ENCODE measurements at places on chromosomes 16 and 17. TPM values are rescaled to one million over a fixed set of nuclear protein-coding genes. Genes with fewer than 3 reads are reported as not detected.
A peak's percentile ranks its signal among the peaks of the same experiment; 100 is the strongest.

DNA sequence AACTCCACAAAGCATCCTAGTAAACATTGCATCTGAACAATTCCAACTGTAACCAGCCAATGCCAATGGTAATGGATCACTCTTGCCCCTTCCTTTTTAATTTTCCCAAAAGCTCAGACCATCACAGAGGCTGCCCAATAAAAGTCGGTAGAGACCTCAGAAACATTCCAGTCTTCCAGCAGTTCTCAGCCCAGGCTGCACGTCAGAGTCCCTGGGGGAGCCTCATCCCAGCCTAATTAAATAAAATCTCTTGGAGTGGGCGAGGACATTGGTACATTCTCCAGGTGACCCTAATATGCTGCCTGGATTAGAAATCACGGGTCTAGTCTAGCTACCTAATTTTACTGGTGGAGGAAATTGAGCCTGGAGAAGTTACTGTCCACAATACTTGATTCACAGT lies 117.1 kb upstream of the MYOCD start:
- peaks cover 2% of the 10 kb centered on the region for H3K36me3 ChIP-seq
- H3K27ac ChIP-seq, result peak overlapping the region; percentile 91
- H3K27me3 ChIP-seq, result no peaks in the 10 kb centered on the region

GRCh38 chr16:50765260-50765659 lies 23.4 kb downstream of the CYLD start:
- no peak overlapping the region for H3K4me3 ChIP-seq
- H3K27ac ChIP-seq, result no peak overlapping the region
- peaks cover 47% of the 10 kb centered on the region for H3K36me3 ChIP-seq
- DNase-seq, result no peak
- peaks cover 11% of the 10 kb centered on the region for H3K4me1 ChIP-seq

- no peak overlapping the region for H3K27ac ChIP-seq
- DNase-seq, result peak; percentile 70
- no peak overlapping the region for H3K4me3 ChIP-seq
- H3K4me1 ChIP-seq, result no peaks in the 10 kb centered on the region
- no peaks in the 10 kb centered on the region for H3K36me3 ChIP-seq
Observed at GRCh38 chr16:73483076-73483791, 435.3 kb upstream of the ZFHX3 start.

GRCh38 chr16:66899945-66900710 lies 18.6 kb downstream of the CDH16 start:
- no peaks in the 10 kb centered on the region for H3K36me3 ChIP-seq
- peak overlapping the region; percentile 52 for H3K27ac ChIP-seq
- H3K27me3 ChIP-seq, result no peaks in the 10 kb centered on the region
- peaks cover 16% of the 10 kb centered on the region for H3K4me1 ChIP-seq

DNA sequence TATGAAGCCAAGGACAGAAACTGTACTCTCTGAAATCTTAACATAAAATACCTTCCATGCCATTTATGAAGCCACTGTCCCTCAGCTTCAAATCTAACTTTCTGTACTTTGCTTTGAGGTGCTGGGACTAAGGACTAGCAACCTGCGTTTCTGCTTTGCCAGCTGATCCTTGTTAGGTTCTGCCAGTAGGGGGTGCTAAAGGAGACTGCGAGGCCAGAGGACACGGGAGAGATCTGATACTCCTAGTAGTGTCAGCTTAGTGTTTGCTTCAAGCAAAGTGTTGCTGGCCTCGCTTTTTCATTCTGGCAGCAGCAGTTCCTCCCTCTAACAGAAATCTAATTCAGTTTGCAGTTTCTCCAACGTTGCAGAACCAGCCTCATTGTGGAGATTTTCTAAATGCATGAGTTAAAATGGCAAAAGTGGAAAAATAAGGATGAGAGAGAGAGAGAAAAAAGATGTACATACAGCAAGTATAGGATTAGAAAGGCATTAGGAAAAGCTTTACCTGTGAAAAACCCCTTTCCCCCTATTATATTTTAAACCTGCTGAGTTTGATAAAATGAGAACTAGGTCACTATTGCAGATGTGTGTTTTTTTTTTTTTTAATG lies 297.5 kb downstream of the CA10 start:
- DNase-seq, result no peak
- no peaks in the 10 kb centered on the region for H3K36me3 ChIP-seq
- no peak overlapping the region for H3K27ac ChIP-seq
- H3K27me3 ChIP-seq, result peaks cover 23% of the 10 kb centered on the region

DNA sequence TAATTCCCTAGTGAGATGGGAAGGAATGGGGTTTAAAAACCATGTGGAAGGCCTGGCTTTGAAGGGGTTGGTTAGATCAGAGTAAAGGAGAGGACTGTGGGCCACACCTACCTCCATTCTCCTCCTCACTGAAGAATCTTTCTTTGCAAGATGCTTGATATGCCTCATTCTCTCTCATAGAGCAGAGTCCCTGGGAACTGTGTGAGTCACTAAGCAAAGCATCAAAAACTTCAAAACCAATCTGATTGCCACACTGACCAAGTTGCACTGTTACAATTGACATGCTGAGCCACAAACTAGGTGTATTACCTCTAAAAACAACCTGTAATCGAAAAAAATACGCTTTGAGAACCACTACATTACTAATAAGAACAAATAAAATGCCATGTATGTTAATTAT lies 2.0 kb downstream of the TUBD1 start:
- H3K27ac ChIP-seq, result no peak overlapping the region
- no peak for DNase-seq
- no peaks in the 10 kb centered on the region for H3K27me3 ChIP-seq
- peaks cover 8% of the 10 kb centered on the region for H3K36me3 ChIP-seq

DNA sequence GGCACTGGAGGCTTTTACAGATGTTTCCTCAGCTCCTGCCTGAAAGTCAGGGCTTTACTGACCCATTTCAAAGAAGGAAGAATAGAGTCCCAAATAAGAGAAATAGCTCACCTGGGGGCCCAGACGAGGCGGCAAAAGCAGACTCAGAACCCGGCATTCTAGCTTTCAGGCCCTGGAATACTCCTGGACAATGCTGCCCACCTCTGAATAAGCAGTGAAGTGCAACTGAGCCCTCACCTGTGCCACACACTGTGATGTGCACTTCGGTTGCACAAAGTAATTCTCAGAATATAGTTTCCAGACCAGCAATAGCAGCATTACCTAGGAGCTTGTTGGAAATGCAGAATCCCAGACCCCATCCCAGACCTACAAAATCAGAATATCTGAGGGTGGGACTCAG lies 54.6 kb downstream of the ZNF423 start:
- peaks cover 6% of the 10 kb centered on the region for H3K27me3 ChIP-seq
- no peak overlapping the region for H3K4me3 ChIP-seq
- H3K27ac ChIP-seq, result no peak overlapping the region
- peaks cover 16% of the 10 kb centered on the region for H3K4me1 ChIP-seq
- DNase-seq, result no peak

GRCh38 chr16:88438084-88438870 lies 14.8 kb upstream of the ZFPM1 start:
- H3K36me3 ChIP-seq, result no peaks in the 10 kb centered on the region
- DNase-seq, result no peak
- H3K4me1 ChIP-seq, result peaks cover 2% of the 10 kb centered on the region
- no peaks in the 10 kb centered on the region for H3K27me3 ChIP-seq

DNA sequence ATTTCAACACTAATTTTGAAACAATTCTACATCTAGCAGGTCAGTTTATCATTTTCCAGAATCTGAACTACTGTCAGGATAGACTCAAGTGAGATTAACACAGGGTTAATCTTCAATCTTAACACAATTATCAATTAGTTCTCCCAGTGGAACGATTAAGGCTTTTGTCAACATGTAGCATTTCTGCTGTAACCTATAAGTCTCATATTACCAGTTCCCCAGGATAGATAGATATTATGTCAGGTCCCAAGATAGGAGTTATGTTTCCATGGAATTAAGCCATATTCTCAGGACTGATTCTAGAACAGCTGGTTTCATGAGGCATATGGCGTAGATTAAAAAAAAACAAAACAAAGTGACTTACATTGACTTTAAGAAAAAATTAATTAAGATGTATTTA lies 4.4 kb upstream of the FBF1 start:
- no peak for DNase-seq
- no peaks in the 10 kb centered on the region for H3K27me3 ChIP-seq
- H3K4me1 ChIP-seq, result peaks cover 11% of the 10 kb centered on the region
- no peak overlapping the region for H3K4me3 ChIP-seq
- H3K36me3 ChIP-seq, result peaks cover 33% of the 10 kb centered on the region

DNA sequence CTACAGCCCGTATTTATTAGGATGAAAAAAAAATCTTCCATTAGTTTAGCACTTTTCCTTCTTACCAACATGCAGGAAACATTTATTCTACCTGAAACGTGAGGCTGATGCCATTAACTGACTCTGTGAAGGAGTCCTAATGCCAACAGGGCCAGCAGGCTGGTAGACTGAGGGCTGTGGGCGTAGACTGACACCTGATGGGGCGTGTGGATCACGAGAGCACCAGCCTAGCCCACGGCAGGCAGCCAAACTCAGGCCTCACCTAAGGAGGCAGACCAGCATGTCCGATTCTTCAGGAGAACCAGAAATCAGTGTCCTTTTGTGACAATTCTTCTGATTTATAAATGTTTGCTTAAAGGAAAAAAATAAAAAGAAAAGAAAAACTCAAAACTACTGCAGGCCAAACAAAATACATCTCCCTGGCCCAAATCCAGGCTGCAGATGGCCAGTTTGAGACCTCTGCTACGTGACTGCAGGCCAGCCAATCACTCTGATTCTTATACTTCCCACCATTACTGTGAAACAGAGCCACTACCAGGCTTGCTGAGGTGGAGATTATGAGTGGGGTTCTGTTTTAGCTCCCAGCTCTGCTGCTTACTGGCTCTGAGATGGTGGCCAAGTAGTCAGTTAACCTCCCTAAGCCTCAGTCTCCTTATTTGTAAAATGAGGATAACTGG lies 66.5 kb downstream of the GNAO1 start:
- no peak overlapping the region for H3K4me3 ChIP-seq
- peaks cover 14% of the 10 kb centered on the region for H3K4me1 ChIP-seq
- H3K27me3 ChIP-seq, result peaks cover 20% of the 10 kb centered on the region
- H3K27ac ChIP-seq, result no peak overlapping the region

DNA sequence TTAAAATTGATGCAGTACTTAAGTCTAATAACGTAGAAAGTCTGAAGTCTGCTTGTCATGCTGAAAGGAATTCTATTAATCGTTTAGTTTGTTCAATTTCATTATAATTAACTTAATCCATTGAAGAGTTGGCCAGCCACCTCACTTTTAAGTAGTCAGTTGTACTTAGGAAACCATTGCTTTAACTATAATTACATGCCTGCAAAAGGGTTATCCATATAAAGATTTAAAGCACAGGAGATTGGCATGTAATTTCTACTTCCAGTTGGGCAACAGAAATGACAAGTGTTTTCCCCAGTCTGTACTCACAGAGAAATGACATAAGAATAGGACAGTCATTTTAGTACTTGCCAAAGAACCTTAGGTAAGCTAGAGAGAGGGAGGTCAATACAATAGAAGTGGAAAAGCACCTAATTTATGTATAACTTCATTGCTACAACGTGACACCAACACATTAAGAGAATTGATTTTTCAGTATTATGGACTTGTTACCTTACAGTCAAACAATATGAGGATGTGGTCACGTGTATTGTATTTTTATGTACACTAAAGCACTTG lies 3.7 kb upstream of the USP32 start:
- H3K4me1 ChIP-seq, result peaks cover 12% of the 10 kb centered on the region
- no peaks in the 10 kb centered on the region for H3K36me3 ChIP-seq
- no peak overlapping the region for H3K4me3 ChIP-seq
- H3K27ac ChIP-seq, result no peak overlapping the region

- H3K4me3 ChIP-seq, result no peak overlapping the region
- H3K27ac ChIP-seq, result no peak overlapping the region
- no peaks in the 10 kb centered on the region for H3K36me3 ChIP-seq
- H3K4me1 ChIP-seq, result peaks cover 5% of the 10 kb centered on the region
Observed at GRCh38 chr17:79702034-79702433, 28.7 kb upstream of the ENPP7 start.

DNA sequence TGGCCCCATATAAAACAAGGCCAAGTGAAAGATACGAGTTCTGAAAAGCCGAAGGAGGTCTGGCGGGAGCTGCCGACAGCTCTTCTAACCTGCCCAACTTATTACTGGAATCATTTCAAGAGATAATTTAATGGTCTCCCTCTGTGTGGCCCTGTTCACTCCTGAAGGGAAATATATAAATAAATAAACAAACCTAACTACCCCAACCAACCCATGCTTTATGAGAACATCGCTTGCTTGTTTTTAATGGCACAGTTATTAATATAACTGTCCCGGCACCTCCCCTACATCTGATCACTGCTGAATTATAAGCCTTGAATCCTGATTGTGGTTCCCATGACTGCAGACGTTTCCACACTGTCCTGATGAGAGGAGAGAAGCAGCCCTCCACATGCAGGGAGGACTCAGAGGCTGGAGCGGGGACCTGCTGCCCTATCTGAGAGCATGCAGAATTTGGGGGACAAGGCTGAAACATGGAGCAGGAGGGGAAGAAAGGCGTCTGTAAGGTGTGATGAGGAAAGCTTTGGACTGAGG lies 22.2 kb downstream of the CDK5RAP3 start:
- no peak for DNase-seq
- H3K4me1 ChIP-seq, result no peaks in the 10 kb centered on the region
- H3K27me3 ChIP-seq, result peaks cover 6% of the 10 kb centered on the region
- no peak overlapping the region for H3K4me3 ChIP-seq
- H3K36me3 ChIP-seq, result no peaks in the 10 kb centered on the region

- H3K36me3 ChIP-seq, result no peaks in the 10 kb centered on the region
- DNase-seq, result peak; percentile 46
- no peak overlapping the region for H3K4me3 ChIP-seq
- peaks cover 12% of the 10 kb centered on the region for H3K27me3 ChIP-seq
- H3K4me1 ChIP-seq, result peaks cover 12% of the 10 kb centered on the region
Observed at GRCh38 chr17:62866471-62866870, 58.4 kb upstream of the MARCHF10 start.

GRCh38 chr16:10879681-10880589 lies 2.9 kb downstream of the CIITA start:
- no peak overlapping the region for H3K4me3 ChIP-seq
- no peaks in the 10 kb centered on the region for H3K4me1 ChIP-seq
- no peaks in the 10 kb centered on the region for H3K36me3 ChIP-seq
- H3K27me3 ChIP-seq, result peaks cover 9% of the 10 kb centered on the region

DNA sequence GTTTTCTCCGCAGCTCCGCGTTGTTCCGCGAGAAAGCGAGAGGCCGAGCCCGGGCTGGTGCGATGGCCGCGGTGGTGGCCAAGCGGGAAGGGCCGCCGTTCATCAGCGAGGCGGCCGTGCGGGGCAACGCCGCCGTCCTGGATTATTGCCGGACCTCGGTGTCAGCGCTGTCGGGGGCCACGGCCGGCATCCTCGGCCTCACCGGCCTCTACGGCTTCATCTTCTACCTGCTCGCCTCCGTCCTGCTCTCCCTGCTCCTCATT lies 404 bp downstream of the EMC6 start:
- peaks cover 33% of the 10 kb centered on the region for H3K4me1 ChIP-seq
- DNase-seq, result no peak
- peaks cover 13% of the 10 kb centered on the region for H3K36me3 ChIP-seq
- peak overlapping the region; percentile 89 for H3K4me3 ChIP-seq
- H3K27ac ChIP-seq, result peak overlapping the region; percentile 83
- H3K27me3 ChIP-seq, result no peaks in the 10 kb centered on the region

The AGRP gene
- total RNA-seq, result not detected

The NOG gene
- total RNA-seq, result not detected

The GABARAPL2 gene
- total RNA-seq, result 90.3 TPM

The CARHSP1 gene
- total RNA-seq, result 69.6 TPM

The CNOT1 gene
- total RNA-seq, result 131 TPM

The TBC1D16 gene
- total RNA-seq, result 45.9 TPM

The TEKT5 gene
- 0.50 TPM for total RNA-seq

The CX3CL1 gene
- 2.3 TPM for total RNA-seq

Measured in osteocyte (in vitro differentiated cells).